ENCODE measurements at places on chromosomes 13 and 19.

DNA sequence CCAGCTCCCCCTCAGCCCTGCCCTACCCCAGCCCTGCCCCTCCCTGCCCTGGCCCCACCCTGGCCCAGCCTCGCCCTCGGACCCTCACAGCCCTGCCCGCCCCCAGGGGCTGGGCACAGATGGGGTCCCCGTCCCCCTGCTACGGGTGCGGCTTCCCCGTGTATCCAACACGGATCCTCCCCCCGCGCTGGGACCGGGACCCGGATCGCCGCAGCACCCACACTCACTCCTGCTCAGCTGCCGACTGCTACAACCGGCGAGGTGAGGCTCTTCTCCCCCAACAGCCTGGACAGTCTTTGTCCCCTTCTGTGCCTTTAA, 5.2 kb downstream of the SHFL start:
- DNase-seq = no peak

DNA sequence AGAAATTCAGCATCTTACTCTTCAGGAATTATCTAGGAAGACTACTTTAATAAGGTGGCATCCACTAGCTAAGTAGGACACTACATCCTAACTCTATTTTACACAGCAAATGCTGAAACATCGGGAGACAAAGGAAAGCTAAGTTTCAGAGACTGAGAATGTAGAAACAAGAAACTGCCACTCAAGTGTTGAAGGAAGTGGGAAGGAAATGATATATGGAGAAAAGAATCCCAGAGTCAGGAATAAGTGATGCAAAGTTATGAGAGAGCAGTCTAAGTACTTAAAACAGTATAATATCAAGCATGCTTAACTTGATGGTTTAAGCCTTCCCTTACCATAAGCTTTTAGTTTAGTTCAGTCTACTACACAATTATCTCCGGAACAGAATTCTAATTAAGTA, 52.4 kb downstream of the RBM26 start:
- DNase-seq = no peak

DNA sequence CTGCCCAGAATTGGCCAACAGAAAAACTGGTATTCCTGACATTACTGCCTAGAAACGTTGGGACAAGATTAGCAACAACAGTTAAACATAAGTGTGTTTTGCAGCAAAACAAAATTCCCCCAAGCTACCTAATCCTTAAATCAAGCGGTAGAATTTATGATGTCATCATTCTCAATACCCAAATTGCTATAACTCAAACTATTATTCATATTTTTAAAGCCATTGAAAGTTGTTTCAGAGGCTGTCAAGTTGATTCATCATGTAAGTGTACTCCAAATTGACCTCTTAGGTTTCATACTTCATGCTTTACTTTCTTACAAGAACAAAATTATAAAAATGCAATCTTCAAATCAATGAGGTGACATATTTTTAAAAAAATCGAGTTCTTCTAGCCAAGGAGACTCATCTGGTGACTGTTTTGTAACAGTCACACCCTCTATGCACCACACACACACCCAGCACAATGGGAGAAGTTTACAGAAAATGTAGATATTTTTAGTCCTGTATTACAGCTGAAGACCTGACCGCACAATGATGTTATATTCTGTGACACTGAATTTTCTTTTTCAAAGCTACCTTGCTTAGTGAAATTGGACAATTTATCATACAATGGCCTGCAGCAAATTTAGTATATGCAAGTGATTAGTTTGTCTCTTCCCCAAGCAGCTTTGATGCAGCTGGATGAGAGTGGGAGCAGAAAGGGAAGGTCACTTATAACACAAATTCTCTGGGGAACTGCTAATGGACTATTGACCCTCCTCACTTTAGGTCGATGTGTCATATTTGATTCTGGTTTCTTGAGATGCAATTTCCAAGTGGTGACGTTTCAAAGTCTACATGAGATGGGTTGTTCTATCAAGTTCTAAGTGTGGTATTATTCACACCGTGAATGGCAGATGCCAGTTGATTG, 345.3 kb upstream of the OBI1 start:
- DNase-seq = no peak

DNA sequence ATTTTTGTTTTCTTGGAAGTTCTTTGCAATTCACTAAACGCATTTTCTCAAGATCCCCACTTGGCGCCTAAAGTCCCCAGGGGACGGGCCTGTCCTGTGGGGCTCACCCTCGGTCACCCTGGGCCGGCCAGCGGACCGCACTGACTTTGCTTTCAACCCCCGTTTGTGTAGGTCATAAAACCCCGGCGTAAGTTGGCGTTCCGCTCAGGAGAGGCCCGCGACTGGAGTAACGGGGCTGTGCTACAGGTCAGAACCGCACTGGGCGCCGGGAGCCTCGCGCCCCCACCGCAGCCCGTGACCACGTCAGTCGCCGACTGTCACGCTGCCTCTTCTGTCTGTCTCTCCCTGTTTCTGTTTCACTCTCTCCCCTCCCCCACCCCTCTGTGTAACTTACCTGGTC, 13.6 kb downstream of the TSSK6 start:
- DNase-seq = no peak

GRCh38 chr19:48631225-48631624, 6.0 kb downstream of the DBP start:
- DNase-seq = no peak

DNA sequence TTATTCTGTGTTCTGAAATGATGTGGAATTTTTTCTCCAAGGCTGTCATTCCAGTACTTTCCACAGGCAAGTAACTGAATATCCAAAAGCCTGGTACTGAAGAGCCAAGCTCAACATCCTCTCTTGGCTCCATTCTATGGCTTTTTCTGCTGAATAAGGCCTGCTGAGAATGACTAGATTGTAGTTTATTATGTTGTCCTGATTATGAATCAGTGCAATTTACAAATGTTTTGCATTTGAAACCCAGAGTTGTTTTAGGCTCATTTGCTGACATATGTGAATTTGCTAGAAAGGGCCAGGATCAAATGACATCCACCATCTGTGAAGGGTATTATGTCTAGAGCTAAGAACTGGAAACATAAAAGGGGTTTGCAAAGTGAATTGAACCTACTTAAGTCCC, 596.6 kb downstream of the KCTD12 start:
- DNase-seq = no peak

GRCh38 chr19:6828306-6828697, 55.8 kb downstream of the VAV1 start:
- no peak for DNase-seq

- no peak for DNase-seq
These were observed 46.8 kb downstream of the MTUS2 start for GRCh38 chr13:28866932-28867331.

- DNase-seq = no peak
These were observed at the start of gene SLAIN1 for GRCh38 chr13:77697217-77698103. SLAIN1 (plus strand) TSS chr13:77697687; CDS start chr13:77697914, 227 bp downstream.

- no peak for DNase-seq
These were observed 41.5 kb downstream of the PDS5B start for GRCh38 chr13:32627793-32628192.
